ENCODE measurements at places on chromosomes 2 and 18.

- no peak for DNase-seq
Observed at GRCh38 chr2:204268971-204269370, 276.3 kb upstream of the PARD3B start.

DNA sequence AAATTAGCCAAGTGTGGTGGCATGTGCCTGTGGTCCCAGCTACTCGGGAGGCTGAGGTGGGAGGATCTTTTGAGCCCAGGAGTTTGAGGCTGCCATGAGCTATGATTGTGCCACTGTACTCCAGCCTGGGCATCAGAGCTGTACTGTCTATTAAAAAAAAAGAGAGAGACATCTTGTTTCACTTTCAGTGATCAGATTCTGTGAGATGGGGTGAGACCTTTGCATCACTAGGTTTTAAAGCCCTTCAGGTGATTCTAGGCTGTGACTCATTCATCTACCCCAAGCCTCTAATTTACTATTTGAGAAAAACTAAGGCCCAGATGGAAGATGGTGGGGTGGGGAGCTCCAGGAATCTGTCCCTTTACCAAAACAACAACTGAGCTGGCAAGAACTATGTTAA is 7.1 kb downstream of the C2orf92 start:
- DNase-seq = no peak

DNA sequence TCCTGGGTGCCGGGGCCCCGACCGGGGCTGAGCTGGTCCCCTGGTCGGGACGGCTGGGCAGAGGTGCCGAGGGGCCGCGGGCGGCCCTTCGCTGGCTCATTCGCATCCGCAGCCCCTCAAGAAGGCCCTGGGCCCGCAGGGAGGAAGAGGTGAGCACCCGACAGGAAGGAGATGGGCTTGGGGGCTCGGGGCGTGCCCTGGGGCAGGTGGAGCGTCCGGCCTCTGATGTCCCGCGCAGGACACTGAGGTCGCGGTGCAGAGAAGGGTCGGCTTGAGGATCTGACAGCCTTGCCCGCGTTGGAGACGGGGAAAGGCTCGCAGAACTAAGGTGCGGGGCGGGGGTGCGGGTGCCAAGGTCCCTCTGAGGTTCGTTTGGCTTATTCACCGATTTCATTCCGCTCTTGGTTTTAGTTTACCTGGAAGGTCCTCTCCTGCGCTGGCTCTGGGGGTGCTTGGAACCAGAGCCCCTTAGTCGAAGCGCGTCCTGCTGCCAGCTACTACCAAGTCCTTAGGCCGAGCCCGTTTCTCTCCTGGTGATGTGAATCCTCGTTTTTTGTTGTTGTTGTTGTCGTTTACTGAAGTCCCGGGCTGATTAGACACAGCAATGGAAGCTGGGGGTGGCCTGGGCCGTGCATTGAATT is 18.9 kb upstream of the CD8A start:
- DNase-seq = no peak

DNA sequence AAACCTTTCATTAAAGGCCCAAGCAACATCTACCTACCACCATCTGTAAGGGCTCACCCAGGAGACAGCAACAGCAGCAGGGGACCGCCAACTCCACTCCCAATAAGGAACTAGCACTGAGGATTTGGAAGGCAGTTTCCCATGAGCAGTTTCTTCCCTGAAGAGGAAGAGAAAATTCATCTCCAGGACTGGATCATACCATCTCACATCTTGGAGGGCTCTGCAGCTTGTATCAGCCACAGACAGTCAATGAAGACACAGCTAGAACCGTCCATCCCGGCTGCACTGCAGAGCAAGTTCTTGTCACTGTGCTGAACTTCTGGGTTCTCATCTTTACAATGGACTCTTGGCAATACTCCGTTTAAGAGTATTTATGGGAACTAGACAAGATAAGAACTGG is 2.8 kb upstream of the GYPC start:
- no peak for DNase-seq

- no peak for DNase-seq
Observed at GRCh38 chr18:69580107-69580506, 179.4 kb downstream of the DOK6 start.

DNA sequence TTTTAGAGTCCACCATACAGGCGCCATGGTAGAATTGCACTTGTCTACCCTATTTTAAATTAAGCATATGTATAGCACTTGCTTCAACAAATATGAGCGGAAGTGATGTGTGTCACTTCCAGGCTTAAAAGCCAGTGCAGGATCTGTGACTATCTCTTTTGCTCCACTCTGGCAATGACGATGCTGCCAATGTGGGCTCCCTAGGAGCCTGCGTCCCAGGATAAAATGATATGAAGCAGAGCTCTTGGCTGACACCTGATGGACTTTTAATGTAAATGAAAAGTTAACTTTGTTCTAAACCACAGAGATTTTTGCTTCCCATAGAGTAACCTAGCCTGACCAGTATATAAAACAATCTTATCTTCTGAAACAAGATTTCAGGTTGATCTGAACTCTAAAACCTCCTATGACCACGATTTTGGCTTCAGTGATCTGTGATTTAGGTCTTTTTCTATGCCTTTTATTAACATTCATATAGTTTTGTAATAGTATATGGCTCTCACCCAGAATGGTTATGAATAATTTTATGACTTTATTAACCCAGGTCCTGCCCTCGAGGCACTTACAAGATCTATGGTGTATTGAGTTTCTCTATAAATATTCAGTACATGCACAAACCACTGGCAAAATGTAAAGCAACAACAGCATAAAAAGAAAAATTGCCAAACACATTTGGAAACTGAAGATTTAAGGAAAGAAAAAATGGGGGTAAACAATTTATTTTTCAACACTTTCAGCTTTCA is 422.5 kb upstream of the PIK3C3 start:
- no peak for DNase-seq

- no peak for DNase-seq
Observed at GRCh38 chr18:33350256-33350655, 90.3 kb downstream of the CCDC178 start.

DNA sequence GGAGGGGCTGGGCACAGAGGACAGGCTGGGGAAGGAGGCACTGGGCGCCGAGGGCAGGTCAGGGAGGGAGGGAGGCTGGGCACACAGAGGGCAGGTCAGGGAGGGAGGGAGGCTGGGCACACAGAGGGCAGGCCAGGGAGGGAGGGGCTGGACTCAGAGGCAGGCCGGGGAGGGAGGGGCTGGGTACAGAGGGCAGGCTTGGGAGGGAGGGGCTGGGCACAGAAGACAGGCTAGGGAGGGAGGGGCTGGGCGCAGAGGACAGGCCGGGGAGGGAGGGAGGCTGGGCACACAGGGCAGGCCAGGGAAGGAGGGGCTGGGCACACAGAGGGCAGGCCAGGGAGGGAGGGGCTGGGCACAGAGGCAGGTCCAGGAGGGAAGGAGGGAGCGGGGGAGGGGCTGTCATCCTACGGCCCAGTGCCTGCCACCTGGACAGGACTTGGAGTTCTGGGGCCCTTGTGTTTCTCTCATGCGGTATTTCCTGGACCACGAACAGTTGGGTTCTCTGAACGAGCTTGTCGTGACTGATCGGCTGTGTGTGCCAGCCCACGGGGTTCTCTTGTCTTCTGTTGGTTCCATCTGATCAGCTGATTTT is 46.7 kb upstream of the KCNG2 start:
- no peak for DNase-seq

GRCh38 chr2:102027036-102027980 is 35.5 kb downstream of the IL1R2 start:
- DNase-seq = no peak

DNA sequence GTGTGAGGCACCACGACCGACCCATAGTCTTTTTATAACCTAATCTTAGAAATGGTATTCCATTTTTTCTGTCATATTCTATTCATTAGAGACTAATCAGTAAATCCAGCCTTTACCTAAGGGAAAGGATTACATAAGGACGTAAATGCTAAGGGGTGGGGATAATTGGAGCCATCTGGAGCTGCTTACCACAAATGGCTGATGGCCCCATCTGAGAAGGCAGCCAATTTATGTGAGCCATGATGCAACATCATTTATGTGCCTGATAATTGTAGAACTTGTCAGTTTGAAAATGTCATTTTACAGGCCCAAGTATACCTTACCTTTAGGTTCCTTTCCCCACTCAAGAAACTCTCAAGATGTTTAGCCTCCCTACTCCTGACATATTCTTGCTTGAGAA is 44.0 kb downstream of the ARHGEF33 start:
- DNase-seq = no peak

DNA sequence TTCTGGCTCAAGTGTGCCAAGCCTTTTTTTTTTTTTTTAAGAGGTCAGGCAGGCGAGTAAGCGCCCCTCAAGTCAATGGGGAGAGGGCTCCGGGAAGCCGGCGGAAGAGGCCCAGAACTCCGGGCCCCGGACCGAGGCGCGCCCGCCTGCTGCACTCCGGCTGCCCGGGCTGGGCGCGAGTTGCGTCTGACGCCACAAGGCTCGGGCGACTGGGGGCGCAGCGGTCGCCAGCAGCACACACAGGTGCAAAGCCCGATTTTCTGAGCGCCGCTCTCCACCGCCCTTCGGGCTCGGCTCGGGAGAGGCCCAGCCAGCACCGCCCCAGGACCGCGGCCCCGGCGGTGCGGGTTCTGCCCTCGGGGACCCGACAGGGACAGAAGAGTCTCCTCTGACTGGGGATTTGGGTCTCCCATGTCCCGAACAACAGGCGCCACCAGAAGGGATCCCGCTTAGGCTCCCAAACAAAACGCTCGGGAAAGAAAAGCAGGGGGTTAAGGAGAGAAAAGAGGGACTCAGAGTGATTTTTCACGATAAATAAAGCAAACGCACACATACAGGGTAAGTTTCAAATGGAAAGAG is 787 bp downstream of the ERBB4 start:
- no peak for DNase-seq

DNA sequence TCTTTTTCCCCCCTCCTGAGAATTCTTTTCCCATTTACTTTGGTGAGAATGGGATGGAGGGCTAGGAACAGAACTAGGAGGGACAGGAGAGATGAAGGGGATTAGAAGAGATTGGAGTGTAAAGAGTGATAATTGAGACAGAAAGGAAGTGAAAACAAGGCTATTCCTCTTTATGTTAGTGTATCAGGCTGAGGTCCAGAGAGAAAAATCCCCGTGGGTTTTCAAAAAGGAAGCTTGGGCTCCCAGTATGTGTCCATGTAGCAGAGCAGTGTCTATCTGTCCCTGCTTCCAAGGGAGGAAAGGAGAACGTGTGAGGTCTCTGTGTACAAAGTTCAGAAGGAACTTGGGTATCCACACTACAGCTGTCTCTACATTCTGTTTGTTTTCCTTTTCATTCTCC is 59.9 kb upstream of the KCNE4 start:
- no peak for DNase-seq

DNA sequence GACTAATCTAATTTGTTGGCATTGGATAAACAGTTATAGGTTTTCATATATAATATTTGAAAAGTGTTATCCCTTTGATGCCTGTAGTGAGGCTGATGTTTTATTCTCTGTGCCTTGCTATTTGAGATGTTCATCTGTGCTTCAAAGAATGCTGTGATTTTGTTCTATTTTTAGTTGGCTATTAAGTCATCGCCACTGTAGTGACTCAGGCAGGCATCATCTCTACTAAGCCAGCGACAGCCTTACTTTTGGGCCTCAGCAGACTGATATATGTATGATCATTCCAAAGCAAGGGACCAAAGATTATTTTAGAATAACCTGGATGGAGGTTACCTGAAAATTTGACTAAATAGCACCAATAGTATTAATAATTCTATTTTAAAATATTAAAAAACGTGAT is 1674.5 kb upstream of the NXPH2 start:
- DNase-seq = no peak

GRCh38 chr2:15043336-15044058 is 411.0 kb downstream of the LRATD1 start:
- DNase-seq = no peak

GRCh38 chr18:2086439-2086838 is 484.9 kb downstream of the METTL4 start:
- no peak for DNase-seq

DNA sequence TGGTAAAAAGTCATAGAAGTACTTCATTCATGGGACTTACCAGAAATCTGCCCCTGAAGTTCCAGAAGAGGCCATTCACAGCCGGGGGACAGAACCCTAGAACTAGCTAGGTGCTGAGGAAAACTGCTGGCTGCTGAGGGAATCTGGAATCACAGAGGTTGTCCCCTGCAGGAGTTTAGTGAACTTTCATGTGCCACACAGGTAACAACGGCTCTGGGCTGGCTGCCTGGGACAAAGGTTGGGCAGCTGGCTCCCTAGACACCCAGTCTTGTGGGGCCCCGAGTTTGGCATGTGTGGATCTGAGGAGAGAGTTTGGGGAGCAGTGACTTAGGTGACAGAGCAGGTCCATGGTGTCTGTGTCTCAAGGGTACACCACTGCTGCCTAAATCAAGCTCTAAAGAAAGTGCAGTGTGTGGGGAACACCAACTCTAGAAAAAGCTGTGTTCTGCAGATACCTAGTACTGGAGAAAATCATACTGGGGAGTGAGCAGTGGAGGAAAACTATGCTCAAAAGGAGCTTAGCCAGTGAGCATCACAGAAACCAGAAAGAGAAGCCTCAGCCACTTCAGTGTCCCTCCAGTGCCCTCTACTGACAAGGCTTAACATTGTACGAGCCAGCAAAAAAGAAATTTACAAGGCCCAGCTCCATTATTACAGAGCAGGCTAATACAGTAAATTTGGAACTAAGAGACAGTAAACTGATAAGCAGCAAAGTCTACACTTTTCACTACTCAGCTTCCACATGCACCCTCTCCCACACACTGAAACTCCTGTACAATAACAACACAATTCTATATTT is 15.2 kb downstream of the GALNT3 start:
- no peak for DNase-seq

- DNase-seq = no peak
Observed at GRCh38 chr2:114724454-114724853, 282.0 kb downstream of the DPP10 start.

- peak; percentile 10 for DNase-seq
Observed at GRCh38 chr2:54524226-54524991, 68.3 kb downstream of the SPTBN1 start.

GRCh38 chr18:58590254-58590653 is 38.6 kb downstream of the ALPK2 start:
- no peak for DNase-seq

- no peak for DNase-seq
Observed at GRCh38 chr2:201621293-201621999, 21.9 kb downstream of the TMEM237 start.

GRCh38 chr2:11155381-11156035 is at the start of gene SLC66A3:
SLC66A3 (plus strand) TSS chr2:11155467; CDS start chr2:11155547, 80 bp downstream.
- no peak for DNase-seq

GRCh38 chr2:195603998-195604397 is 53.0 kb upstream of the SLC39A10 start:
- DNase-seq = no peak

DNA sequence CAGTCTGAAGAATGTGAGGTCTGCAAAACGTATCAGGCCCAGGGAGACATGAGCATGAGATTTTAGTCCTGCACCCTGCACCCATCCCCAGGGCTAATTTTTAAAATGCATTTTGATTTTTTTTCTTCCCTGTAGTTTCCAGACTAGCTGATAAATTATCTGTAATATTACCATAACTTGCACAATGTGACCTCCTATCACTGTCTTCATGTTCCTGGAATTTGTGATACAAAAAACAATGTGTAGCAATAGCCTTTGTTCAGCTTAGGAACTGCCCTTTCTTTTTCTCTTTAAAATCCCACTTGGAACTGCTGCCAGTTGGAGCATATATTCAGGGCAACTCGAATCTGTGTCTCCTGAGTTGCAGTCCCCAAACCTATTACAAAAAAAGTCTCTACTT is 222.8 kb upstream of the HS6ST1 start:
- DNase-seq = no peak
